ENCODE measurements at places on chromosomes 11 and 22.

DNA sequence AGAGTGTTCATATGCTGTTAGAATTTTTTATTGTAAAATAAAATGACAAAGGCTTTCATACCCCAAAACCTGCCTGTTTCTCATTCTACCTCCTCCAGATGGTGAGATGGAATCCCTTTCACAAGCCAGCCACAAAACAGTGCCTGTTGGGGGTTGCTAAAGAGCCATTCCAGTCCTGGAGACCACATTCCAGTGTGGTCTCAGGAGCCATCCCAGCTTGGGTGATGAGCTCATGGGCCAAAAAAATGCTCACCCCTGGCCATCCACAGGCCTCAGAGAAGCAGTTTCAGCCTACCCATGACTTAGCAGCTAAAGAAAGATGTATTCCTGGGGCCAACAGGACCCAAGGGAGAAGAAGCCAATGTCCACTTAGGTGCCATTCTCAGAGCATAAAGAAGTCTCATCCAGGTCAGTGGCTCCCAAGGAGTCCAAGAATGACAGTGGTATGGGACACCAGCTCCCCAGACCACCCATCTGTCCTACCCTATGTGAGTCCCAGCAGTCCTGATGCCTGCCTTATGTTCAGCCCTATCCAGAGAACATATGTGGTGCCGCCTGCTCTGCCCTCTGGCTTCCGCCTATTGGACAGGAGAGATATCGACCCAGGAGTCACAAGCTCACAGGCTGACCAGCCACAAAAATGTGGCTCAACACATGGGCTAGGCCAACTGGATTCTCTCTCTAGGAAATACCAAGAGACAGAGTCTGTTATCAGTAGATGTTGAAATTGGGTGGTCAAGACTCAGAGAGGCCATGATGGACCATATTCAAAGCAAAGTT is 26.4 kb downstream of the C11orf91 start:
- no peak for DNase-seq

DNA sequence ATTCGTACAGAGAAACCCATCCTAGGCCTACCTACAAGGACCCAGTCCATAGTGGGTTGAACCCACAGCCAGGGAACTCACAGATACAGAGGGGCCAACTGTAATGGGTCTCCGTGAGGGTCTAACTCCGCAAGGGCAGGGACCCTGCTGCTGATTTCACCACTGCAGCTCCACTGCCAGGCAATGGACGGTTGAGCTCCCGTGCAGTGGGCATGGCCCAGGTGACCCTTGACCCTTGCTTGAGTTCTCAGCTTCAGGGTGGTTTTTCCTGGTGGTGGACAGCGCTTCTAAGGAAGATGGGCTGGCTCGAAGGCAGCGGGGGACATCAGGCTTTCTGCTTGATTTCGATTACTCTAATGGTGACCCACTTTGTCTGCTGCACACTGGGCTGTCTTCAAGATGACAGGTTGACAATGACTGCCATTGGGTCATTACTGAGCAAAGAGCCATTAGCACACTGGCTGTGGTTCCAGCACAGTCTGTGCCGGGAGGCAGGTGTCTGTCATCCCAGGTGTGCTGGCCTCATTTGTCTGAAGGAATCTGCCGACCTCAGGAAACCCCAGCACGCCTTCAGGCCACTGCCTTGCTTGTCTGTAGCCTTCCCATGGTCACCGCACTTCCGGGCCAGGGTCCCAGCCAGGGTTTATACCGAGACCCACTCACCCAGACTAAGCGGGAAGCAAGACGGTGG is 3.7 kb upstream of the GAL start:
- DNase-seq: no peak

DNA sequence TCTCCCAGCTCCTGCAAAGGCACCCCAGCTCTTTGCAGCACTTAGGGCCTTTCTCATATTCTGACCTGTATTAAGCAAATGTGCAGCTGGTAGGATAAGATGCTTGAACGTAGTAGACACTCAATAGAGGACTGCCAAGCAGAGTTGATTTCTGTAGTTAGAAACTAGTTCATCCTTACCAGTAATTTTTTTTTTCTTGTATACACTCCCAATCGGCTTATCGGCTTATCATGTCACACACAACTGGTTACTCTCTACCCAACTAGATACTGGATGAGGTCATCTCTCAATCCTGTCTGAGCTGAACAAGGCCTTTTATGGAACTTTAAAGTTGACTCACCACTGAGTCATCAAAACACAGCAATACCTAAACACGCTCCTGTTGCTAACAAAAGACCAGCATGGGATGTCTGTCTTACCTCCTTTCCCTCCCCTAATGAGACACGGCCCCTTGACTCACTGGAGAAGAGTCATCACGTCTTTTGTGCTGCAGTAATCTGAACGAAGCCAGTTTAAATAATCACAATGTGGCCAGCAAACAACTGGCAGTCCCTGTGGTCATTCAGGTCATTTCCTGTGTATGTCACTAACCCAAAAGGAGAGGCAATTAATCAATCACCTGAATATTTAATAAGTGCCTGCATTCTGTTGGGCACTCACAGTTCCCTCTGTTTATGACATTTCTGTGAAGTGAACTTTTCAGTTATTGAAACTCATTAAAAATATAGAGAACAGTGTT is 7.5 kb upstream of the WEE1 start:
- DNase-seq: peak; percentile 85

DNA sequence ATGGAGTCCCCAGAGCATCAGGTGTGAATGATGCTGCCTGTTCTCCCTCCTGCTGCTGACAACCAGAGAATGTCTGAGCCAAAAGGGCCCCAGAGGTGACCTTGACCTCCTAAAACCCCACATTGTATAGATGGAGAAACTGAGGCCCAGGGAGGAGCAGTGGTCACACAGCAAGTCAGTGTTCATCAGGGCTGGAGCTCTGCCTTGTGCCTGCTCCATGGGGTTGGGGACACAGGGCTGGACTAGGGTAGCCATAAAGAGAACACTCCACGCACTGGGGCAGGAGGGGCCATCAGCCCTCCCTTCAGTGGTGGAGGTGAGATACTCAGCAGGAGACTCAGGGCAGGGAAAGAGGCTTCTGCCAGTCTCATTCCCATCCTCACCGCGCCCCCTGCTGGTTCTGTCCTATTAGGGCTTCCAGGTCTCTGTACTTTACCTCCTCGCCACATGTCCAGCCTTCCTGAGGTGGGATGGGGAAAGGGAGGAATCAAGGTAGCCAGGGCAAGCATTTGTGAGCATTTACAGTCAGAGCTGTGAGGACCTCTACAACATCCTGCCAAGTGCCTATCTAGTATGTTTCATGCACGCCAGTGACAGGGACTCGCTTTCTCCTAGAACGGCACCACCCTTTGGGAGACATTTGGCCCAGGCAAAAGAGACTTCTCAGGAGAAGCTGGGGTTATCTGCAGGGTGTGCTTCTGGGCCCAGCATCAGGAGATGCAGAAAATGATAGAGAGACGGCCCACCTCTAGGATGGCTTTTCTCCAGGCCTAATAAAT is 43.2 kb downstream of the NEU3 start:
- peak; percentile 71 for DNase-seq

DNA sequence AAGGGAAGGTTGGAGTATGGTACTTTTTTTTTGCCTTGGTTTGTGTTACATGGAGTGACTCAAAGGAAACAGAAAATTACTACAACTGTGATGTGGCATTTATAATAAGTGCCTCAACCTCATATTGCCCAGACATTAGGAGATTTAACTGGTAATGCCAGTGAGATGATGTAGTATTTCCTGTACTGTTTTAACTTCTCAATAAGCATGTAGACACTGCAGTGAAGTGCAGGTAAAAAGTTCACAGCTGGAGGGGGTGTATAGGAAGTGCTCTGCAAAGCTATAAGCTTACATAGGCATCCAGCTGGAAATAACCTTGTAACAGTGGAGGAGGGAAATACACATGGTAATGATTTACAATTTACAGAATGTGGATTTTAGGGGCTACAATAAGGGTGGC is 138.2 kb upstream of the MTMR2 start:
- no peak for DNase-seq

GRCh38 chr22:24563246-24563645 is 7.4 kb downstream of the SNRPD3 start:
- DNase-seq: no peak

DNA sequence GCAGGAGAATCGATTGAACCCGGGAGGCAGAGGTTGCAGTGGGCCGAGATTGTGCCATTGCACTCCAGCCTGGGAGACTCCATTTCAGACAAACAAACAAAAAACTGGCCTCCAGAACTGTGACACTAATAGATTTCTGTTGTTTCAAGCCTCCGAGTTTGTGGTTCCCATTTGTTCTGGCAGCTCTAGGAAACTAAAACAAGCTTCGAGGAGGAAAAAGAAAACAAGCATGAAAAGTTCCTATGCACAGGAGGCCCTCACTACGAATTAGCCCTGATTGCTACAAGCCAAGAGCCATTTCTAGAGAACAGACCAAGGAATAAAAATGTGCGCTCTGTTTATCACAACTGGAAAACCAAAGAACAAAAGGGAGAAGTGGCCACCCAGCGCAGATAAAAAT is 47.8 kb upstream of the SHANK2 start:
- no peak for DNase-seq

Measured in hematopoietic multipotent progenitor cell treated with erythropoietin and hydrocortisone succinate and interleukin-3 and kit ligand, for 17 days (in vitro differentiated cells).